H9 (cell line): ENCODE measurements at places on chromosomes 4 and X. TPM values are rescaled to one million over a fixed set of nuclear protein-coding genes. Genes with fewer than 3 reads are reported as not detected.

DNA sequence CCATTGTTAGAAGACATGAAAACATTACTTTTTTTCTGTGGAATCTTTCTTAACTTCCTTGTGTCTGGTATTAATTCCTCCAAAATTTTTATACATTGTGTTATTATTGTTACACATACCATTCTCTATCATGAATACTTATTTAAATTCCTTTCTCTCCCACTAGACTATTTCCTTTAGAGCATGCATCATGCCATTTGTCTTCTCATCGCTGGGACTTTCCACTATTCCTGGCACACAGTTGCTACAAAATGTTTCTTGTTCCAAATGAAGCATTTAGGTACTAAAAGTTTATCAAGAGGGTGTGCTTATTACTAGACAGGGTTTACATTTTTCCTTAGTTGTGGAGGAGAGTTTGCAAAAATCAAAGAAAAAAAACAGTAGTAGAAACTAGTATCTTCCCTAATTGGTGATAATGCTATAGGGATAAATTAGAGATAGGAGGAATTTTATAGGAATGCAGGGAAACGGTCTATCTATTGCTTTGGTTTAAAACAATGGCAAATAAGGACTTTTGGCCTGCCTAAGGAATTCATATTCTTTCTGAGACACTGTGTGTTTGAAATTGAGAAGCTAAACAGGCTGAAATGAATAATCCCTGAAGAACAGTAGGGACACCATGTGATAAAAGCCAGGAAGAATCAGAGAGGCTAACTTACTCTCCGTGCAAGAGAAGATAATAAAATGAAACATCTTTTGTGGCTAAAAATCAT lies 187.5 kb upstream of the TBC1D9 start:
- no peaks in the 10 kb centered on the region for H3K27me3 ChIP-seq
- no peaks in the 10 kb centered on the region for H3K36me3 ChIP-seq
- no peaks in the 10 kb centered on the region for H3K4me1 ChIP-seq
- H3K4me3 ChIP-seq, result no peak overlapping the region
- no peak for DNase-seq
- H3K27ac ChIP-seq, result no peak overlapping the region

GRCh38 chr4:149572716-149573115 lies 242.9 kb downstream of the IQCM start:
- H3K27ac ChIP-seq, result no peak overlapping the region
- no peaks in the 10 kb centered on the region for H3K4me1 ChIP-seq
- no peak overlapping the region for H3K4me3 ChIP-seq
- no peaks in the 10 kb centered on the region for H3K36me3 ChIP-seq
- H3K27me3 ChIP-seq, result no peaks in the 10 kb centered on the region

GRCh38 chr4:71456841-71457240 lies 118.0 kb downstream of the SLC4A4 start:
- H3K4me3 ChIP-seq, result no peak overlapping the region
- no peaks in the 10 kb centered on the region for H3K4me1 ChIP-seq
- H3K27ac ChIP-seq, result no peak overlapping the region
- no peaks in the 10 kb centered on the region for H3K36me3 ChIP-seq

- H3K4me1 ChIP-seq, result no peaks in the 10 kb centered on the region
- H3K27me3 ChIP-seq, result no peaks in the 10 kb centered on the region
- H3K36me3 ChIP-seq, result no peaks in the 10 kb centered on the region; the same call in 1 of the 2 replicates
- H3K27ac ChIP-seq, result no peak overlapping the region
- H3K4me3 ChIP-seq, result no peak overlapping the region
These were observed 48.5 kb downstream of the SMAD1 start for GRCh38 chr4:145530189-145530588.

- no peak overlapping the region for H3K4me3 ChIP-seq
- H3K27me3 ChIP-seq, result no peaks in the 10 kb centered on the region
- no peaks in the 10 kb centered on the region for H3K4me1 ChIP-seq
- no peak overlapping the region for H3K27ac ChIP-seq
- peaks cover 8% of the 10 kb centered on the region; the same call in 1 of the 2 replicates for H3K36me3 ChIP-seq
These were observed 54.4 kb upstream of the FTHL17 start for GRCh38 chrX:31126205-31126604.

DNA sequence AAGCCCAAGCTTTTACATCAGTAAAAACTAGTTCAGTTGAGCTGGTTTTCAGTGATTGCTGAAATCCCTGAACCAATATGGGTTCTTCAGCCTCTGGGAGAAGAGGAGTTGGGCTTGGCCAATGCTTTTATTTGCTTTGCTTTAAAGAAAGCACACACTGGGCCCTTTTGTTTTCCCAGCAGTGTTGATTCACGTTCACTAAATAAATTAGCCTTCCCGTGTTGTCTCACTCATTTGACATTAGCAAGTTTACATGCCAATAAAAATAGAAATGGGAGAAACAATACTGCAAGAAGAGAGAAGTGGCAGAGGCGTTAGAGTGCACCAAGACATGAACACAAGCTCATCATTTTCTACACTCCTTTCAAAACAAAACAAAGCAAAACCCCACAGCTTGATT lies 136.2 kb downstream of the SHROOM3 start:
- H3K27ac ChIP-seq, result no peak overlapping the region
- H3K36me3 ChIP-seq, result no peaks in the 10 kb centered on the region
- DNase-seq, result no peak
- H3K4me3 ChIP-seq, result no peak overlapping the region

Gene GRIA2
- not detected in 2 replicates for total RNA-seq

Gene UGDH
- 104 and 109 TPM in 2 replicates for total RNA-seq

- no peaks in the 10 kb centered on the region for H3K27me3 ChIP-seq
- no peak overlapping the region for H3K4me3 ChIP-seq
- no peaks in the 10 kb centered on the region for H3K36me3 ChIP-seq
- no peaks in the 10 kb centered on the region for H3K4me1 ChIP-seq
These were observed 318.3 kb downstream of the GLUD2 start for GRCh38 chrX:121365572-121366161.

GRCh38 chr4:35934320-35934981 lies 309.9 kb downstream of the ARAP2 start:
- H3K27ac ChIP-seq, result no peak overlapping the region
- no peaks in the 10 kb centered on the region for H3K4me1 ChIP-seq
- H3K36me3 ChIP-seq, result no peaks in the 10 kb centered on the region

Gene ENOX2
- 16.8 and 17.7 TPM in 2 replicates for total RNA-seq

- no peak overlapping the region for H3K4me3 ChIP-seq
- no peak for DNase-seq
- no peaks in the 10 kb centered on the region for H3K36me3 ChIP-seq
- H3K27me3 ChIP-seq, result no peaks in the 10 kb centered on the region
- no peak overlapping the region for H3K27ac ChIP-seq
These were observed 226.2 kb upstream of the FAT1 start for GRCh38 chr4:186949847-186950246.

GRCh38 chr4:2008671-2008920 lies 178 bp downstream of the NELFA start:
- no peaks in the 10 kb centered on the region for H3K4me1 ChIP-seq
- H3K36me3 ChIP-seq, result peaks cover 15% of the 10 kb centered on the region; the same call in 2 of the 3 replicates
- H3K27me3 ChIP-seq, result no peaks in the 10 kb centered on the region
- no peak for DNase-seq

- no peak overlapping the region for H3K27ac ChIP-seq
- no peaks in the 10 kb centered on the region; the same call in 1 of the 2 replicates for H3K27me3 ChIP-seq
- peaks cover 2% of the 10 kb centered on the region; the same call in 1 of the 2 replicates for H3K4me1 ChIP-seq
These were observed 20.5 kb upstream of the AFAP1 start for GRCh38 chr4:7960017-7960789.

DNA sequence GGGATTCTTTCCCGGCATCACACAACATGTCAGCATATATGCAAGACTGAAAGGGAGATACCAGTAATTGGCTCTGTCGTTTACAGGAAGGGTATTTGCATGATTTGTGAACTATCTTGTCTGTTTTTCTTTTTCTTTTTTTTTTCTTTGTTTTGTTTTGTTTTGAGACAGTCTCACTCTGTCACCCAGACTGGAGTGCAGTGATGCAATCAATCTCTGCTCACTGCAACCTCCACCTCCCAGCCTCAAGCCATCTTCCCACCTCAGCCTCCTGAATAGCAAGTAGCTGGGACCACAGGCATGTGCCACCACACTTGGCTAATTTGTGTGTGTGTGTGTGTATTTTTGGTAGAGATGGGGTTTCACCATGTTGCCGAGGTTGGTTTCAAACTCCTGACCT lies 262.7 kb upstream of the F9 start:
- no peaks in the 10 kb centered on the region for H3K27me3 ChIP-seq
- DNase-seq, result no peak
- no peaks in the 10 kb centered on the region for H3K36me3 ChIP-seq
- H3K4me1 ChIP-seq, result no peaks in the 10 kb centered on the region
- H3K27ac ChIP-seq, result no peak overlapping the region

Gene BTC
- 0.07 TPM in 1 of 2 replicates, not detected in the other for total RNA-seq

Gene SLC16A2
- total RNA-seq, result 16.5 and 17.1 TPM in 2 replicates

Gene ZDHHC15
- total RNA-seq, result 1.9 and 2.7 TPM in 2 replicates

DNA sequence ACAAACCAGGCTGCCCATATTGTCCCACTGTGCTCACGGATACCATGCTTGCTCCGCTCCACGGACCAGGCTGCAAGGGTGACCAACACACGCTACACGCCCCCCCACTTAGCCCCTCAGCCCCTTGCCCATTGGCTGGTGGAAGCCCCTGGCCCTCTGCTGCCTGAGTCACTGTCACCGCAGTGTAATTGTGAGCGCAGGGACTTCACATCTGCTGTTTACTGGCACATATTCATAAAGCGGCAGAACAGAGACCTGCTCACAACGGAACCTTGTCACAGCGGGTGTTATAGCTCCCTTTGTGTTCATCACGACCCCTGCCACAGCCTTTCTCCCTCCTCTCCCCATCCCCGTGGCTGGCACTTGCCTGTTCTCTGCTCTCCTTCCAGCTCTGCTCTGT lies 83.7 kb downstream of the PSAPL1 start:
- DNase-seq, result no peak
- H3K27ac ChIP-seq, result no peak overlapping the region
- H3K4me1 ChIP-seq, result no peaks in the 10 kb centered on the region
- no peak overlapping the region for H3K4me3 ChIP-seq
- no peaks in the 10 kb centered on the region for H3K27me3 ChIP-seq

GRCh38 chr4:124833831-124834505 lies 121.4 kb upstream of the ANKRD50 start:
- H3K4me3 ChIP-seq, result no peak overlapping the region
- H3K27ac ChIP-seq, result no peak overlapping the region
- no peak for DNase-seq
- H3K4me1 ChIP-seq, result no peaks in the 10 kb centered on the region

Gene GPR50
- 11.9 and 12.2 TPM in 2 replicates for total RNA-seq

Gene COL4A5
- total RNA-seq, result 49.1 and 51.3 TPM in 2 replicates

- H3K27ac ChIP-seq, result no peak overlapping the region
- DNase-seq, result no peak
- H3K27me3 ChIP-seq, result no peaks in the 10 kb centered on the region
These were observed 262.4 kb downstream of the CAMK2D start for GRCh38 chr4:113499166-113499565.

DNA sequence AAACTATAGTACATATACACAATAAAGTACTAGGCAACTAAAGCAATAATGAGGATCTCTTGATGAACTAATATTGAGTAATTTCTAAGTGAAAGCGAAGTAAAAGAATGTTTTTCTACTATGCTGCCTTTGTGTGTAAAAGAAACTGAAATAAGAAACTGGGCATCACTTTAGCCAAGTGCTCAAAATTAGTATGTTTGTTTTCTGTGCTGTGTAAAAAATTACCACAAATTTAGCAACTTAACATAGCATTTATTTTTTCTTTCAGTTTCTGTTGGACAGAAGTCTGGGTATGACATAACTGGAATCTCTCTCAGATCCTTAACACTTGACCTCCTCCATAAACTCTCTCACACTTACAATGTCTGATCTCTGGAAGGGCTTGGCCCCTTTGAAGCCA lies 687.1 kb upstream of the MAGEB2 start:
- H3K27ac ChIP-seq, result no peak overlapping the region
- H3K36me3 ChIP-seq, result no peaks in the 10 kb centered on the region
- no peak for DNase-seq
- no peak overlapping the region for H3K4me3 ChIP-seq

- no peak overlapping the region for H3K4me3 ChIP-seq
- peak; percentile 38 for DNase-seq
- no peaks in the 10 kb centered on the region for H3K4me1 ChIP-seq
- H3K27me3 ChIP-seq, result no peaks in the 10 kb centered on the region
These were observed 52.7 kb downstream of the SPINK2 start for GRCh38 chr4:56768763-56769162.

Gene SAGE1
- not detected in 2 replicates for total RNA-seq

DNA sequence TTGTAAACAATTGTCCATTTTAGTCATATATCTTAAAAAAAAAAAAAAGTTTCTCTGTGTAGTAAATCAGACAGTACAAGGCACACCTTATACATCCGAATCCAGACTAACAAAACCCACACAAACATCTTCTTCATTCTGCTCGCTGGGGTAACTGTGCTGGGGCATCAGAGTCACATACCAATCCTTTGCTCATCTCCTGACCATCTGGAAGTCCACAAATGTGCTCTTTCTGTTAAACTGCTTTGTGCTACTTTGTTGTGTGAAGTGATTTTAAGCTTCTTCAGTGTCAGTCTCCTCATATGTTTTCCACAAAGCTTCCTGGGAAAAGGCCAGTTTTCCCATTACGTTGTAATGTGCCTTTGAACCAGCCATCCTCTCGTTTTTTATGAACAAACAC lies 86.2 kb upstream of the CBR4 start:
- H3K4me3 ChIP-seq, result no peak overlapping the region
- no peak for DNase-seq

Gene CABS1
- total RNA-seq, result 0.15 TPM in 1 of 2 replicates, not detected in the other

Gene CENPE
- total RNA-seq, result 34.4 and 38.1 TPM in 2 replicates

GRCh38 chrX:68894513-68895340 lies 65.9 kb downstream of the EFNB1 start:
- DNase-seq, result peak; percentile 46
- H3K27me3 ChIP-seq, result peaks cover 5% of the 10 kb centered on the region; the same call in 1 of the 2 replicates
- H3K36me3 ChIP-seq, result peaks cover 9% of the 10 kb centered on the region; the same call in 1 of the 2 replicates
- H3K27ac ChIP-seq, result no peak overlapping the region
- H3K4me3 ChIP-seq, result peak overlapping the region; percentile 55; the same call in 2 of the 3 replicates
- H3K4me1 ChIP-seq, result no peaks in the 10 kb centered on the region

DNA sequence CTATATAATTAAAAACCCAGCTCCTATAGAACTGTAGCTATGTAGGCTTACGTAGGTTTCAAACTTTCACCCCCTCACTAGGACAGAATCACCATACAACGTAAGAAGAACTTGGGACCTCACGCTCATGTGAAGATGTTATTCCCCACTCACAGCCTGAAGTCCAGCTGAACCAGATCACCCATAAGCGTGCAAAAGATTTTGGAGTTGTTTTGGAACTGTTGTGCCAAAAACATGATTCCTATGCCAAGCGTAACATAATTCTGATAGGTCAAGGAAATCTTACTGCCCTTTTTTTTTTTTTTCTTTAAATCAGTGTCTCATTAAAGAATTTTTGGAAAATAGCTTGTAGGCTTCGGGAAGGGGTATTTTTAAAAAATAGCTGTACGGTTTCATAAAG lies 57.0 kb downstream of the LCORL start:
- no peaks in the 10 kb centered on the region for H3K36me3 ChIP-seq
- no peaks in the 10 kb centered on the region for H3K27me3 ChIP-seq
- no peak overlapping the region for H3K27ac ChIP-seq
- no peaks in the 10 kb centered on the region for H3K4me1 ChIP-seq

GRCh38 chr4:120452001-120452400 lies 385.4 kb upstream of the MAD2L1 start:
- H3K36me3 ChIP-seq, result no peaks in the 10 kb centered on the region
- H3K4me3 ChIP-seq, result no peak overlapping the region
- H3K4me1 ChIP-seq, result no peaks in the 10 kb centered on the region
- H3K27me3 ChIP-seq, result no peaks in the 10 kb centered on the region
- H3K27ac ChIP-seq, result no peak overlapping the region
